ENCODE measurements at places on chromosomes 4 and X.
A peak's percentile ranks its signal among the peaks of the same experiment; 100 is the strongest.

DNA sequence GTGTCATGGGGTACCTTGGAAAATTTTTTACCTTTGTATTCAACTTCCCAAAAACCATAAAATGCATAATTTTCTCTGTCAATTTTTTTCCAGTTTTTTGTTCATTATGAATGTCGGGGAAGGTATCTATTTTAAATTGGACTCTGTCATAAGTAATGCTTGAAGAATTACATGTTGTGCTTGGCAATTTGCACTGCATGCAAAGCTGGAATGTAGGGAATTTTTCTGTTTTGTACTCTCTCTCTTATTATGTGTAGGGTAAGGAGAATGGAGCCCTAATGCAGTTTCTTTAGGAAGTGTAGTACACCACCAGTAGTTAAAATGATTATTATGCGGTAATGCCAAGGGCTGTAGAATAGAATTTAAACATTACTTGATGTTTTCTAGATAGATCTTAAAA, 137.7 kb upstream of the LIMCH1 start:
- DNase-seq, result no peak

- DNase-seq, result no peak
Measured at GRCh38 chrX:154298312-154298711, 2.7 kb downstream of the TKTL1 start.

DNA sequence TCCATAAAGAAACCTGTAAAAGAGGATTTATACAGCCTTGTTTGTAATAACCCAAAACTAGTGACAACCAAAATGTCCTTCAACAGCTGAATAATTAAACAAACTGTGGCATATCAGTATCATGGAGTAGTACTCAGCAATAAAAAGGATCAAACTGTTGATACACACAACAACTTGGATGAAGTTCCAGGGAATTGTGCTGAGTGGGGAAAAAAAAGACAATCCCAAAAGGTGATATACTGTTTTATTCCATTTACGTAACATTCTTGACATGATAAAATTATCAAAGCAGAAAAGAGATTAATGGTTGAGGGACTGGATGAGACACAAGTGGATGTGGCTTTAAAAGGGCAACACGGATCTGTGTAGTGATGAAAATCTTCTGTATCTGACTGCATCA, 7.8 kb downstream of the CLIC2 start:
- no peak for DNase-seq

GRCh38 chr4:103400405-103400804, 202.3 kb upstream of the CENPE start:
- no peak for DNase-seq

DNA sequence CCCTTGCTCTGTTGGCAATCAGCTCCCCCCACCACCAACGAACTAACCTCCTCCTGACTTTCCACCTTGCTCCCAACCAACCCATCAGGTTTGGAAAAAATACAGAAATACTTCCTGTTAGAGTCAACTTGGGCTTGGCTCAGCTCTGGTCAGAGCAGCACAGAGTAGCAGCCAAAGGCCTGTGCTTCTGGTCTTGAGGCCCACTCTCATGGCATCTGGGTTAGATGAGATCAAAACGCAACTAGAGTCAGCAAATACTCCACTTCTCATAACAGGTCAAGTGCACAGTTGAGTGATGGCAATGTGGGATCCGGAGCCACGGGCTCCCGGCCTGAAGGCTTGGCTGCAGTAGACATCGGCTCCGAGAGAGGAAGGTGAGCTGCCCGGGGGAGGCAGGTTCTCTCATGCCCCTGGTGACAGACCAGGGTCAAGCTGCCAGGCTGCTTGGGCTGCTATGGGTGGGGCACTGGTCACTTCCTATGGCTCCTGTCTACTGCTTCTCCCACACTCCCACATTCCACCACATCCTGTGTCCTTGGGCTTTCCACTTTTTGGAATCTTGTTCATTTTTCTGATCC, 34.8 kb downstream of the ZNF185 start:
- DNase-seq, result no peak

DNA sequence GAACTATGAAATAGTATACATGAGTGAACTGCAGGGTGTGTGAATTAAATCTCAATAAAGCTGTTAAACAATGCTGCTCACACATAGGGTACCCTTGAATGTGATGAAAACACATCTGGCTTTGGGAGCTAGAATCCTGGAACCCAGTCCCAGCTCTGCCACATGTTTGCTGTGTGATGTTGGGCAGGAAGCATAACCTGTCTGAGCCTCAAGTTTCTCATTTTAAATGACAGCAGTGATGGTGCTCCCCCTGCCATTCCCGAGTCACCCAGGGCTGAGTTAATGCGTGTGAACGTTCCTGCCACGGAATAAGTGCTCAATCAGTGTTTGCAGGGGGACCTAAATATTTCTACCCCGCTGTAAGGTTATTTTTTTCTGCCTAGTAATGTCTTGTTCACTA, 10.9 kb downstream of the EVC start:
- no peak for DNase-seq

GRCh38 chr4:21986307-21986706, 37.7 kb upstream of the KCNIP4 start:
- no peak for DNase-seq

GRCh38 chr4:184094532-184095159, 123.0 kb downstream of the ENPP6 start:
- no peak for DNase-seq

DNA sequence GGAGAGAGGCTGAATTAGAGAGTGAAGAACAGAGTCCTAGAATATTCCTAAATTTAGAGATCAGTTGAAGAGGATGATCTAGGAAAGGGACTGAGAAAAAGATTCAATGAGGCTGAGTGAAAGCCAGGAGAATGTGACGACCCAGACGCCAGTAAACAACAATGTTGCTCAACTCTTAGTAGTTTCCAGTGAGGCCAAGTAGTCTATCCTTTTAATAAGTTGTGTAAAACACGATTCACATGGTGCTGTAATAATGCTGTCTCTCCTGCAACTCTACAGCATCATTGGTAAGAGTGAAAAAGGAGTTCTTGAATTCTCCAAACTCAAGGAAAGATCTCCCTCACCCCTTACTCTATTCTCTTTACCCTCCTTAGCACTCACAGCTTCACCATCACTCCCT, 140.3 kb downstream of the CFAP299 start:
- no peak for DNase-seq

DNA sequence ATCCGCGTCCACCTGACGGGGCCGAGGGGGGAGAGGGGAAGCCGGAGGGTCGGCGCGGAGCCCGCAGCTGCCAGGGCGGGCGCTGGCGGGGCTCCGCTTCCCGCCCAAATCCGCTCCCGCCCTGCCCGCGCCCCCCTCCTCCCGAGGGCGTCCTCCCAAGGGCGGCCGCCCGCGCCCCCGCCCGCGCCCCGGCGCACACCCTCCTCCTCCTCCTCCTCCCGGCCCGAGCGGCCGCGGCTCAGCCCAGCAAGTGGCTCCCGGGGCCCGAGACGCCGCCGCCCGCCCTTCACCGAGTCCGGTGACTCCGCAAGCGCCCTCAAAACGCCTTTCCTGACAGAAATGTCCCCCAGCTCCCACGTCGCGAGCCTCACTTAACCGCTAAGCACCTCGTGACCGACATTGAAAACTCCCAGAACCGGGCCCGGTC, 487 bp downstream of the HMGB2 start:
- peak; percentile 79 for DNase-seq

- DNase-seq, result no peak
Measured at GRCh38 chr4:6095023-6095752, 77.0 kb upstream of the C4orf50 start.

DNA sequence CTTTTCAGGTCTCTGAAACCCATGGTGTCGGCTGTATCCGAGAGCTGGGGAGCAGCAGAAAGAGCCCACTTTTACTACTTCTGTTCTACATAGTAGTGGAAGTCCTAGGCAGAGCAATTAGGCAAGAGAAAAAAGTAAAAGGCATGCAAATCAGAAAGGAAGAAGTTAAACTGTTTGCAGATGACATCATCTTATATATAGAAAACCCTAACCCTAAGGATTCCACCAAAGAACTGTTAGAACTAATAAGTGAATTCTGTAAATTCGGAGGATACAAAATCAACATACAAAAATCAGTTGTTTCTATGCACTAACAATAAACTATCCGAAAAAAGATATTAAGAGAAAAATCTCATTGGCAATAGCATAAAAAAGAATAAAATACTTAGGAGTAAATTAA, 95.3 kb downstream of the POLA1 start:
- DNase-seq, result no peak

- peak; percentile 72 for DNase-seq
Measured at GRCh38 chr4:52864793-52865192, 2.7 kb downstream of the RASL11B start.

DNA sequence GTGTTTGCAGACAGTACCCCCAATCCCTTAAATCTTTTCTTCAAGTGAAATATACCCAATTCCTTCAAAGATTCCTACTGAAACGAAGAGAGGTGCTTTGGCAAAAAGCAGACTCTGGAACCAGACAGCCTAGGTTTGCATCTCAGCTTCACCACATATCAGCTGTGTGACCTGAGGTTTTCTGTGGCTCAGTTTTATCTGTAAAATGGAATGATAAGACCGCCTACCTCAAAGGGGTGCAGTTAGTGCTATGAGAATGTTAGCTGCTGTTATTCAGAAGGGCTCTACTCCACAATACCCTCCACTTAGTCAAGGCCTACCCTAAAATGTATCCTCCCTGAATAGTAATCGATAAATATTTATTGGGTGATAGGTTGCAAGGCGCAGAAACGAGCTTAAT, 664 bp downstream of the PIR start:
- no peak for DNase-seq

- peak; percentile 77 for DNase-seq
Measured at GRCh38 chr4:169612871-169613859, 782 bp upstream of the NEK1 start.

DNA sequence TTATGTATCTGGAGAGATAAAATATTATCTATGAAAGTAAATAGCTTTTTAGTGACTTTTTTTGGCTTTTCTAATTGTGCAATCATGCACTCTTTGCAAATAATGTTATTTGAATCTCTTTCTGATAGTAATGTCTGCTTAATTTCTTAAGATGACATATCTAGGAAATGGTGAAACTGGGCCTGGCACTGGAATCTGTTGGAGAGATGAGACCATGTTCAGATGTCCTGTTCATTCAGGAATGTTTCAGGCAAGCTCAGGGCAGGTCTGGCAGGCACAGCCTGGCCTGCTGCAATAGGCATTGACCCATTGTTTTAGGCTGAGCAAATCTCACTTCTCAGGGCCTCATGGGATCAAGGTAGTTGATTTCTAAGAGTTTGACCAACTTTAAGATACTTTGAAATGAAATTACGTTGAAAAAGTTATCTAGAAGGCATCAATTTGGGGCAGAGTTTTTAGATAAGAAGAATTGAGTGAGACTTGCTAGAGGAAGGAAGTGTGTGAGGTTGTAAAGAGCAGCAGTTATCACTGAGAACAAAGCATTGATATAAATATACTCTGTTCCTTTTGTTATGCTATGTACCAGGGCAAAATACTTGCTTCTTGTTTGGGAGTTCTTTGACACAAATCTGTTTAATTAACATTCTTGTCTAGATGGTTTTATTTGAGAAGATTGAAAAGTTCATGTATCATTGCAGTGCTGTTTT, 133.0 kb upstream of the LEF1 start:
- no peak for DNase-seq

DNA sequence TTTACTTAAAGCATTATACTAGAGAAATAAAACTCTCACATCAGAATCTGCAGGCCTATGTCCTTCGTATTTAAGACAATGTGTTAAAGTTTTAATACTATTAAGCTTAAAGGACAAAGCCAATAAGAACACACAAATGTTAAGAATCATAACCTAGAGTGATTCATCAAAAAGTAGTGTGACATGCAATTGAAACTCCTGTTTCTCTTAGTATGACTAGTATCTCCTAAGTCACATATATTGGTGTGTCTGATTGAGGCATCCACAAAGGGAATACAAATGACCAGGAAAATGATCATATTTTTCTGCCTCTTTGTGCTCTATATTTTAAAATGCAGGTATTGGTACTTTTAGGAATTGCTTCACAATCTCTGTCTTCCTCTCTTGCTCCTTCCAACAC, 23.8 kb downstream of the GPRASP3 start:
- no peak for DNase-seq

GRCh38 chr4:140533951-140534480, 10.0 kb downstream of the ELMOD2 start:
- no peak for DNase-seq

Data from right forelimb (tissue), 1 donor.